ENCODE measurements at places on chromosomes 3 and 15. TPM values are rescaled to one million over a fixed set of nuclear protein-coding genes. Genes with fewer than 3 reads are reported as not detected.

DNA sequence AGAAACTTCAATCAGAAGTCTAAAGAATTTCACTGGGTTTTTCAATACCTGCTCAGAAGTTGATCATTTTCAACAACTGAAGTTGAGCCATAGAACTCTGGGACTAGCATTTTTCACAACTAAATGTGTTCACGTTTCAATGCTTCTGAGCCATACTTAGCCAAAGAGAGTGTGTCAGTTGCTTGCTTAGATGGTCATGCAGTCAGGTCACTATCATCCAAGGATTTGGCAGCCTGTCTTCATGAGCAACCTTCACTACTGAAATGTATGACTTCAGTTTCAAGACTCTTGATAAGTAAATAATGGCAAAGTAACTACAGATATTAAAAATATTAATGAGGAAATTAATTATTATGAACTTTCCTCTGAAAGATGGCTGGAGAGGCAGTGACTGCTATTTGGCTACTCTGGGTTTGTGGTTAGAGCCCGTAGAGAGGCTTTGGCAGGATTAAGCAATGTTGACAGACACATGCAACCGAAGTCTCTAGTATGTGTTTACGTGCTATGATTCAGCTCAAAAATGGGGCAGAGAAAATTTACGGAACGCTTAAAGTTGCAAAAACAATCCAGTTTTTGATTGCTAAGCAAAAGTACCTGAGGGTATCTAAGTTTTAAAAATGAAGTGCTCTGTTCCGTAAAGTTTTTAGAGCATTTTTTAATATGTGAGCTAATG is 133.8 kb downstream of the GMNC start:
- no peaks in the 10 kb centered on the region for H3K36me3 ChIP-seq
- no peaks in the 10 kb centered on the region for H3K4me1 ChIP-seq
- DNase-seq: no peak
- no peaks in the 10 kb centered on the region for H3K27me3 ChIP-seq
- no peak overlapping the region for H3K27ac ChIP-seq

- H3K4me1 ChIP-seq: peaks cover 15% of the 10 kb centered on the region
- H3K27ac ChIP-seq: no peak overlapping the region
- H3K27me3 ChIP-seq: no peaks in the 10 kb centered on the region
- H3K4me3 ChIP-seq: no peak overlapping the region
These were observed 3.3 kb upstream of the PSMD2 start for GRCh38 chr3:184295771-184296170.

DNA sequence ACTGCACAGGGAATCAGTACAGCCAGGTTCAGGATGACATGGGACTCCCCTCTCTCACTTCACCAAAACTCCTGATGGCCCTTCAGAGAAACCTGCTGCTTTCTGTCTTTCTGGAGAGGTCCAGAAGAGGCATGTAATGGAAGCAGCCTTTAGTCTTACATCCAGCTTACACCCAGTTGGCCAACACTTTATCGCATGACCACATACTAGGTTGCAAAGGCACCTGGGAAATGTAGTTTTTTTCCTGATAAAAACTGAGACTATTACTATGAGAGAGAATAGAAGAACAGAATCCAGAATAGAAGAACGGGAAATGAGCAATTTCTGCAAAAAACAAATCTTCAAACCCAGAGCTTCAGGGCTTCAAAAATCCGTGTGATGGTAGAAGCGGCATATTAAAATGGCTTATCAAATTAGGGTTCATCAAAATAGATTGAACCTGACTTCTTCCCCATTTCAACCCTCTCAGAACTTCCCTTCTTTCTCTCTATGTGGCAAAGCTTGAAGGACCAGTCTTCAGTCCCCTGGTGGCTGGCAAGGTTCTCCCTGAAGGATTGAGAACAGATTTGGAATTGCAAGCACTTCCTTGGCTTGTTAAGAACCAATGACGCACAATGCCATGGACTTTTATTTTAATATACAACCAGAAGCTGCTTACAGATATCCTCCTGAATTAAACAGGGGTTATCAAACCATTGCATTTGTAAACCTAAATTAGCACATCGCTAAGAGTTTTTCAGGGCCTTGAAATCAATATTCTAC is 34.4 kb downstream of the CORO2B start:
- no peak overlapping the region for H3K27ac ChIP-seq
- no peak overlapping the region for H3K4me3 ChIP-seq
- H3K4me1 ChIP-seq: no peaks in the 10 kb centered on the region
- peaks cover 2% of the 10 kb centered on the region for H3K27me3 ChIP-seq

The TMC3 gene
- not detected for total RNA-seq

The CAND2 gene
- total RNA-seq: 1.6 TPM

The KCNH8 gene
- not detected for total RNA-seq

The SLC9C1 gene
- total RNA-seq: not detected

The PTPRG gene
- total RNA-seq: not detected

Data from activated CD4-positive, alpha-beta memory T cell treated with anti-CD3 and anti-CD28 coated beads for 36 hours (primary cell).